Hematopoietic multipotent progenitor cell treated with erythropoietin and hydrocortisone succinate and interleukin-3 and kit ligand, for 6 days (in vitro differentiated cells): ENCODE measurements at places on chromosomes 7 and 10.

- no peak for DNase-seq
These were observed 10.3 kb upstream of the MUC17 start for GRCh38 chr7:101009629-101010028.

DNA sequence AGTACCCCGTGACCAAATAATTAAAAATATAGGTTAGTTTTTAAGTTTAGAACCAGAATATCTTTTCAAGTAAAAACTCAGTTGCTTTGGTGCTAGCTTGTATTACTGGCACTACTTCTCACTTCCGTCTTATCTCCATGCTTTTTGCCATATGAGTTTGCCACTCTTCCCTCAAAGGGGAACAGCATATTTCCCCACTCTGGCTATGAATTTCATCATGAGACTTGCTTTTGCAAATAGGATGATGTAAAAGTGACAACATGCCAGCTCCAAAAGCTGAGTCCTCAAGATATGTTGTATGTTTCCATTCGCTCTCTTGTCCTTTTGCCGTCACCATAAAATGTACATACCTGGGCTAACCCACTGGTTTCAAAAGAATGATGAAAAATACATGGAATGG lies 178.1 kb upstream of the SEMA3A start:
- no peak for DNase-seq

GRCh38 chr7:120951826-120952225 lies 1.2 kb downstream of the ING3 start:
- no peak for DNase-seq

- no peak for DNase-seq
These were observed 294.8 kb downstream of the MDFIC start for GRCh38 chr7:115216652-115217051.

GRCh38 chr7:95796617-95797016 lies 24.3 kb downstream of the DYNC1I1 start:
- DNase-seq = no peak

GRCh38 chr7:23689165-23689564 lies 9.2 kb downstream of the FAM221A start:
- no peak for DNase-seq

GRCh38 chr7:81887098-81888090 lies 117.5 kb upstream of the HGF start:
- DNase-seq = peak; percentile 69

- no peak for DNase-seq
These were observed 826.9 kb downstream of the CNTNAP2 start for GRCh38 chr7:146943483-146943882.

DNA sequence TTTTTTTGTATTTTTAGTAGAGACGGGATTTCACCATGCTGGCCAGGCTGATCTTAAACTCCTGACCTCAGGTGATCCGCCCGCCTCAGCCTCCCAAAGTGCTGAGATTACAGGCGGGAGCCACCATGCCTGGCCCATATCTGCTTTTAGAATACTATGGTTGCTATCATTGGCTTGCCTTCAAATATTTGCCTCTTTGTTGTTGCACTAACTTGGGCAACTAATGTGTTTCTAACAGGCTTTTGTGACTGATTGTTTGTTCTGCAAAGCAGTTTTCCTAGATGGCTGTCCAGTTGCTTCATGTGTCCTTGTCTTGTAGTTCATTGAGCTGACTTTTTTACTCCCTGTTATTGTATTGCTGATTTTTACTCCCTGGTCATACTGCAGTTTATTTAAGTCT lies 9.7 kb downstream of the VDAC2 start:
- no peak for DNase-seq

DNA sequence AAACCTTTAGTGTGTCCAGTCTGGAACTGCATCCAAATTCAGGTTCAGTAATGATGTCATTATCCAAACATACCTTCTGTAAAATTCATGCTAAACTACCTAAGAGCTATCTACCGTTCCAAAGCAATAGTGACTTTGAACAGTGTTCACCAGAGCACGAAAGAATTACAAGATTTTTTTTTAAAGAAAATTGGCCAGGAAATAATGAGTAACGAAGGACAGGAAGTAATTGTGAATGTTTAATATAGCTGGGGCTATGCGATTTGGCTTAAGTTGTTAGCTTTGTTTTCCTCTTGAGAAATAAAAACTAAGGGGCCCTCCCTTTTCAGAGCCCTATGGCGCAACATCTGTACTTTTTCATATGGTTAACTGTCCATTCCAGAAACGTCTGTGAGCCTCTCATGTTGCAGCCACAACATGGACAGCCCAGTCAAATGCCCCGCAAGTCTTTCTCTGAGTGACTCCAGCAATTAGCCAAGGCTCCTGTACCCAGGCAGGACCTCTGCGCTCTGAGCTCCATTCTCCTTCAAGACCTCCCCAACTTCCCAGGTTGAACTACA lies 694 bp upstream of the FAS start:
- DNase-seq = peak; percentile 65

GRCh38 chr10:44682507-44682906 lies 228.6 kb upstream of the TMEM72 start:
- DNase-seq = no peak

DNA sequence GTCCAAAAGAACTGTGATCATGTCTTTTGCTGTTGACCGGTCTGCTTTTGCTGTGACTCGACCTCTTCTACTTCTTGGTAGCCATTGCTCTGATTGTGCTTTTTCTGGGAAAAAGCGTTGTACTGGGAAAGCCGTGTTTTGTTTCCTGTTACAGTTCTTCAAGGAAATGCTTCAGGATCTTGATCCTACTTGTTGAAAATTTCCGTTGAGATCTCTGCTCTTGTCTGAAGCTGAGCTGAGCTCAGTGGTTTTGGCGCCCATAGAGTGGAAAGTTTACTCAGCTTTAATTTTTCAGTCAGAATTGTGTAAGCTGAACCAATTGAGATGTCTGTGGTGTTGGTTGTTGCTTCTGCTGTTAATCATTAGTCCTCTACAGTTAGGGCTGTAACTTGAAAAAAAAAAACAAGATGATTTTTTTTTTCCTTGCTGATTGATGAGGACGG lies 302.2 kb downstream of the CCDC3 start:
- no peak for DNase-seq

GRCh38 chr10:90621577-90621976 lies 236.3 kb downstream of the HTR7 start:
- DNase-seq = peak; percentile 13

- no peak for DNase-seq
These were observed 60.8 kb downstream of the PHTF2 start for GRCh38 chr7:77859343-77859742.

DNA sequence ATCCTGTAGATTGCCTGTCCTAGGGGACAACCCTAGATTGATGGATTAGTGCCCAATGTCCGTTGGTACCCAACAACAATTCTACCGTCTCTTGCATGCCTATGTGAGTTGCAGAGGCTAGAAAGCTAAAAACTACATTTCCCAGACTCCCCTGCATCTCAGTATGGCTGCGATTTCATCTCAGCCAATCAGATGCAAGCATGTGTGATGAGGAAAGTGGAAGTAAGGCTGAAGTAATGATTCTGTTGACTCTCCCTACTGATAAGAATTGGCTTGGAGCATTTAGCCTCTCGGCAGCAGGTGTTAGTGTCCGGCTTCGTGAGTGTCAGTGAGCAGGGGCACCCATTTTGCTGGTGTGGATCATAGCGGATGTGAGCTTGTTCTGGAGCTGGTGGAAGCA lies 171.9 kb downstream of the FGFR2 start:
- DNase-seq = peak; percentile 4

DNA sequence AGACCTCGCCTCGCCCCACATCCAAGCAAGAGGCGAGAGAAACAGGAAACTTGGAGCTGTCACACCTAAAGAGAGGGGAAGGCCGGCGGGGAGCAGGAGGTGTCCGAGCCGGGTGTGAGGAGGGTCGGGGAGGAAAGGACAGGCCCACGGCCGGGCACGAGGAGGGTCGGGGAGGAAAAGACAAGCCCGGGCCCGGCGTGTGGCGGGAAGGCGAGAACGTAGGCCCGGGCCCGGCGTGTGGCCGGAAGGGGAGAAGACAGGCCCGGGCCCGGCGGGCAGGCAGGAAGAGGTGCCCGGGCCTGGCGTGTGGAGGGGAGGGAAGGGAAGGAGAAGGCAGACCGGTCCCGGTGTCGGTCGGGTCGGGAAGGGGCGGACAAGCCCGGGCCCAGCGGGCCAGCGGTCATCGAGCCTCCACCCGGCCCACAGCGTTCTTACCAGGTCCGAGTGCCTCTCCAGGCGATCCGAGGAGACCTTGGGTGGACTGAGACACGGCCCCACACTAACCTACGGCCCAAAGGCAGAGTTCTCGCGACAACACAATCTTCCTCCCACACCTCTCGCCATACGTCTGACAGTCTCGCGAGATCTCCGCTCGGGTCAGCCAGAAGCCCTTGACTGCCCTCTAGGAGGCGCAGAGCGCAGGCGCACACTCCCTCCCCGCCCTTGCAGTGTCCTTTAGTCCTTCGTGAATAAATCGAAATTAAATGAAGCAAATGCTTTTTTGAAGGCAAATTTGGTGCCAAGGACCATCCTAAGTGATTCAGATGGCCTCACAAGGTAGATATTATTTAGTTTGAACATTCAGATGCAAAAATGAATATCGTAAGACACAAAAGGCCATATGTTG lies at the start of gene NCOA4:
NCOA4 (minus strand) TSS at position 533 of the 847 bp plus-strand sequence. CDS start 13,943 bp downstream, outside the sequence.
- peak; percentile 99 for DNase-seq

- peak; percentile 32 for DNase-seq
These were observed 94.4 kb downstream of the ITIH5 start for GRCh38 chr10:7572391-7572790.
